ENCODE measurements at places on chromosomes 16 and 17. TPM values are rescaled to one million over a fixed set of nuclear protein-coding genes. Genes with fewer than 3 reads are reported as not detected.

DNA sequence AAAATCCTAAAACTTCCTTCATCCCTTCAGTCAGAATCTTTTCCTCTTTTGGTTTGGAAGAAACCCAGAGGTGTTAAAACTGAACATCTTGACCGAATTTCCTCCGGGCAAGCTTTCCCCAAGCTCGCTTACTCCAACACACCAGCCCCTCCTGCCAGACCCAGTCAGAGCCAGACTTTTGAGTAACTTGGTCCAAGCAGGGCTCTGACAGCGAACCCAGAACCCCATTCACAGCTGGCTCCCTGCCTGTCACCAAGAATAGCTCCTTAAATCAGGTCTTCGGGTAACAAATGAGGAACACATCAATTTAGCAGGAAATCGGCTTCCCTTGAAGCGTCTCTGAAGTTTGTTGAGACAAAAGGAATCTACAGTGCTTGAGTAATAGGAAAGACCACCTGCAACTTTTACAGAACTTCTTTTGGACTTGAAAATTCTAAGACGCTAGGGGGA is 27.3 kb downstream of the GAS7 start:
- DNase-seq, result peak; percentile 63

DNA sequence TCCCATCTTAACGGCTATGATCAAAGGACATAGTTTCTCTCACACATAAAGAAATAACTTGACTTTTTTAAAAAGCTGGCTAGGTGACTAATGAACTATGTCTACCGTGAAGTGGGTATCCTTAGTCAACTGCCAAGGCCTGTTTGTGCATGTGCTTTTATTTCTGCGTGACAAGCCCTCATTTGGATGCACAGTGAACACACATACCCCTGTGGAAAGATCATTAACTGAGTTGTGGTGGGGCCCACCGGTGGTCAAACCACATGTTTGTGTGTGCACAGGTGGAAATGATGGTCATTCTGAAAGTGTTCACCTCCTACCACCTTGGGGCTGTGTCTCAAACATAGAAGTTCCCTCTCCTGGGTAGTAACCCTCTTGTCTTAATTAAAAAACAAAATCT is 256.1 kb upstream of the SALL1 start:
- DNase-seq, result no peak

DNA sequence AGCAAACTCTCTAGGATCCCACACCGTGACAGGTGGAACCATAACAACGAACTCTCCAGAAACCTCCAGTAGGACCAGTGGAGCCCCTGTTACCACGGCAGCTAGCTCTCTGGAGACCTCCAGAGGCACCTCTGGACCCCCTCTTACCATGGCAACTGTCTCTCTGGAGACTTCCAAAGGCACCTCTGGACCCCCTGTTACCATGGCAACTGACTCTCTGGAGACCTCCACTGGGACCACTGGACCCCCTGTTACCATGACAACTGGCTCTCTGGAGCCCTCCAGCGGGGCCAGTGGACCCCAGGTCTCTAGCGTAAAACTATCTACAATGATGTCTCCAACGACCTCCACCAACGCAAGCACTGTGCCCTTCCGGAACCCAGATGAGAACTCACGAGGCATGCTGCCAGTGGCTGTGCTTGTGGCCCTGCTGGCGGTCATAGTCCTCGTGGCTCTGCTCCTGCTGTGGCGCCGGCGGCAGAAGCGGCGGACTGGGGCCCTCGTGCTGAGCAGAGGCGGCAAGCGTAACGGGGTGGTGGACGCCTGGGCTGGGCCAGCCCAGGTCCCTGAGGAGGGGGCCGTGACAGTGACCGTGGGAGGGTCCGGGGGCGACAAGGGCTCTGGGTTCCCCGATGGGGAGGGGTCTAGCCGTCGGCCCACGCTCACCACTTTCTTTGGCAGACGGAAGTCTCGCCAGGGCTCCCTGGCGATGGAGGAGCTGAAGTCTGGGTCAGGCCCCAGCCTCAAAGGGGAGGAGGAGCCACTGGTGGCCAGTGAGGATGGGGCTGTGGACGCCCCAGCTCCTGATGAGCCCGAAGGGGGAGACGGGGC is 1.3 kb downstream of the SPN start:
- no peak for DNase-seq

- DNase-seq, result no peak
Observed at GRCh38 chr16:337437-337836, 15.1 kb downstream of the AXIN1 start.

DNA sequence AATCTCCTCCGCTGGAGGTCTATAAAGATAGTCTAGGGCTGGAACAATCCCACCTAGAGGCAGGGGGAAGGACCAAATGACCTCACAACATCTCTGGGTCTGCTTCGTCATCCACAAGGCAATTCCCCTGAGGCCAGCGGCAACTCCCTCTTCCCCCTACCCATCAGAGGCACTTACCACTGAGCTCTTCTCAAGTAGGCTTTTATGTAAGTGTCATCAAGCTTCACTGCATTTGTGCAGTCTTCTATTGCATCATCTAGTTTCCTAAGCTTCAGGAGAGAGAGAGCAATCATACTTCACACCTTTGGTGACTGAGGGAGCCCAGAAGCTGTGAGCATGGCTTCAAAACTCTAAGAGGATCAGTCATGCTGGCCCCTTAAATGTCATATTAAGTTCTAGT is 21.0 kb downstream of the CNP start:
- peak; percentile 16 for DNase-seq

DNA sequence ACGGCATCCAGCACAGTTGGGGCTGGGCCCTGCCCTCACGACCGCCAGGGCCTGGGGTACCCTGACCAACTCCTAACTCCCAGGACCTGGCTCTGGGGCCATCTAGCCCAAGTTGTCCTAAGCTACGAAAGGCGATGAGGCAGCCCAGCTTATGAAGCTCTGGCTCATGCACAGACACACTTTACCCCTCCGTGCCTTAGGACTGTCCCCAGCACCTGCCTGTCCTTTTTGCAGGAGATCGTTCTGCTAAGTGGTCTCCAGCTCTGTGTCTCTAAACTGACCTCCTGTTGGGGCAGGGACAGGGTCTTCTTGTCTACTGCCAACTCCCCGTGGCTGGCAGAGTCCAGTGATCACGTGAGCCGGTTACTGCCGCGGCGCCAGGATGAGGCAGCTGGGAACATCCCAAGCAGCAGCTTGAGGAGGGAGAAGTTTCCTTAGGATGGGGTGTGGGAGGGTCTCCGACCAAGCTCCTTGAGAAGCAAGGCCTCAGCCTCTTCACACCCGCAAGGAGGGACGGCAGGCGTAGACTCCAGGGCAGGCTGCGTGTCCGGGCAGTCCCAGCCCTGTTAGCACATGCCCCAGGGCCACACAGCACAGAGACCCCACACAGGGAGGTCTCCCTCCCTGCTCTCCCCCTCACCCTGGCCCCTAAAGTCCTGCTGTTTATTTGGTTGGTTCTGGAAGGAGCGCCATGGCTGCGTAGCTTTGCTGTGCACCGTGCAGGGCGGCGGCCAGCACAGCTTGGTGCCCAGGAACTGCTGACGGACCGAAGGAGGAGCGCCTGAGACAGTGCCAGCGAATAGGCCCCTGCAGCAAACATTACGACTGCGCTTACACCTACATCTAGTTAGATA is 16.4 kb upstream of the METRNL start:
- no peak for DNase-seq

DNA sequence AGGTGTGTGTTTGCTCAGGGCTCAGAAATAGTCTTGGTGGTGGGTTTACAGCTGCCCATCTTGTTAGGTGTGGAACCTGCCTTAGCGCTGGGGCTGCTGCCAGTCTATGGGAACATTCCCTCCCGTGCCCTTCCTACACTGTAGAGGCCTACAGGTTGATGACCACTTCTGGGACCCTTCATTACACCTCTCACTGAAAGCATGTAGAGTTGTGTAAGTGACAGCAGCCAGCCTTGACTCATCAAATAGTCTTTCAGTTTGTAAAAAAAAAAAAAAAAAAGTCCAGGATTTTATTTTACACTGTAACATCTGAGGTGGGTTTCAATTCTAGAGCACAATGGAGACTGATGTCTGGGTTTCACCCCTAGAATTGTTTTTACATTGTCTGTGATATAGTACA is 193.9 kb downstream of the SPECC1 start:
- DNase-seq, result peak; percentile 39

DNA sequence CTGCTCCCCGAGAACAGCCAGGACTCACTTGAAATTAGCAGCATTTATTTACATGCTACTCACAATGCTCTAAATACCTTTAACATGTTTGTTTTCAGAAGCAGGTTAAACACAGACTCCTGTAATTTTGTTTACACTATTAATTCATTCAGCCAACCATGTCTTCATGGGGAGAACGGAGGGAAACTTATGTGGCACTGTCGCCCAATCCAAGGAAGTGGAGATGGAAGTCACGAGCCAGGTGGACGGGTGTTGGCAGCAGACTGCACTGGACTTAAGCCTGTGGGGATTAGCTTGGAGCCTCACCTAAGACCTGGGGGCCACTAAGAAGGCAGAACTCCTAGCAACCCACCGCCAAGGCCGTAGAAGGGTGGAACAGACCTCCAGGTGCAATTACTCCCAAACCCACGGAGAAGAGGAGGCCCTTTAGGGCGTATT is 8.8 kb upstream of the GFAP start:
- DNase-seq, result no peak

- DNase-seq, result no peak
Observed at GRCh38 chr17:27463235-27463677, 7.0 kb downstream of the KSR1 start.

GRCh38 chr16:4945560-4946502 is 8.9 kb upstream of the PPL start:
- DNase-seq, result peak; percentile 63

DNA sequence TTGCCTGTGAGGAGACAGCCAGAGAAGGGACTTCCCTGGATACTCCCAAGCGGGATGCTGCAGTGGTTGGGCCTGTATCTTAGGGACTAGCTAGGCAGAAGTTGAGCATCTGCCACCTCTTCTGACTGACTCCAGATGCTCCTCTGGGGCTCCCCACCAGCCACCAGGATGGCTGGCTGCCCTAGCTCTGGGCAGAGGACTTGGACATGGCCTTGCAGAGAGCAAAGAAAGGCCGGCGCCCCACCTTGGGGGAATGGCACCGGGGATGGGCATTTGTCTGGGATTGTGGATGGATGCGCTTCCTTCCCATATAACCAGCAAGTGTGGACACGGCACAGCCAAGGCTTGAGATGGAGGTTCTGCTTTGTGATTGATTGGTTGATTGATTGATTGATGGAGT is 69.0 kb downstream of the OR1D5 start:
- no peak for DNase-seq

- DNase-seq, result no peak
Observed at GRCh38 chr17:79057737-79058385, 16.8 kb upstream of the ENGASE start.

- no peak for DNase-seq
Observed at GRCh38 chr16:10428433-10429168, 42.7 kb downstream of the ATF7IP2 start.

DNA sequence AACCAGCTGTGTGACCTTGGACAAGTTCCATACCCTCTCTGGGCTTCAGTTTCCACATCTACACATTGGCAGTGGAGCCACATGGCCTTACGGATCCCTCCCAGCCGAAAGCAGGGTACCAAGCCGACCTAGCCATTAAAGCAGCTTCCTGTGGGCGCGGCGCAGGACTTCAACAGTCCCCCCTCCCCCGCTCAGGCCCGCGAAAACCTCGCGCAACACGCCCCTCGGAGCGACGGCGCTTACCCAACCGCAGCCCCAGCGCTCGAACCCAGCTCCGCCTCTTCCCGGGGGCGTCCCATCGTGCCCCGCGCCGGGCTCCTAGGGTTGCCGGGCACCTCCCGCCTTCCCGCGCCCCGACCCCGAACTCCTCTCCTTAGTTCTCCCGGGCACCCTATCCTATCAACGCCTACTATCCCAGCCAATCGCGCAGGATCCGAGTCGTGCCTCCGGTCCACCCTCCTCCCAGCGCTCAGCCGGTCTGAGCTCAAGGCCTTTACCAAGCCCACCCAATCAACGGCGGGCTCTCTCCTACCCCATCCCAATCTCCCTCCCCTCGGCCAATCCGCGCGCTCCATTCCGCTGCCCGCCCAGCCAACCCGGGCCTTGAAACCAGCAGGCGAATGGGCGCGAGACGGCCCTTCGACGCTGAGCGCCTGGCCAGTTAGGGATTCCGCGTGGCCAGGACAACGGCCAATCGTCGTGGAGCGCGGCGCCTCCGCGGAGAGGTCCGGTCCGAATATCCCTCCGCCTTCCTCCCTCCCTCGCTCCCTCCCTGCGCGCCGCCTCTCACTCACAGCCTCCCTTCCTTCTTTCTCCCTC is at the start of gene KPNB1:
Gene KPNB1 (plus strand): TSS at position 767 of the 819 bp plus-strand sequence. CDS start 326 bp downstream, outside the sequence.
- DNase-seq, result peak; percentile 100

- peak; percentile 88 for DNase-seq
Observed at GRCh38 chr17:81735264-81736102, 23.4 kb downstream of the SLC25A10 start.

- DNase-seq, result no peak
Observed at GRCh38 chr16:30569281-30569680, 2.2 kb downstream of the ZNF688 start.

- DNase-seq, result no peak
Observed at GRCh38 chr17:81825841-81826466, 7.1 kb downstream of the MCRIP1 start.

GRCh38 chr17:55246583-55246982 is 18.2 kb upstream of the HLF start:
- DNase-seq, result no peak

DNA sequence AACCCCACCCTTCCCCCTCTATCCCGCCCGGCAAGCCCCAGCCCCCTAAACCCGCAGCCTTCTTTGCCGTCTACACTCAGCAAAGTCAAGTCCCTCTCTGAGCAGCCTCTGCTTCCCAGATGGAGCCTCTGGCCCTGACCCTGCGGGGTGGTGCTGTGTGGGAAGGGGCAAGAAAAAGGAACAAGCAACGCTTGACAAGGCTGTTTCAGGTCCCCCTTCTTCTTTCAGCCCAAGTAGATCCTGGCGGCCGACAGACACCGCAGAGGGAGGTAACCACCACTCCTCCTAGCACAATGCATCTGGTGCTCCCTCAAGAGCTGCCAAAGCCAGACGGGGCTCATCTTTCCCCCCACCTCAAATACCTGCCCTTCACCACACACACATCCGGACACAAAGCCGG is 178.3 kb downstream of the ENGASE start:
- DNase-seq, result no peak

GRCh38 chr17:7838090-7839075 is 4.4 kb downstream of the KDM6B start:
- peak; percentile 60 for DNase-seq

GRCh38 chr17:62101090-62101489 is 36.0 kb upstream of the MED13 start:
- DNase-seq, result no peak

- no peak for DNase-seq
Observed at GRCh38 chr17:35159940-35160339, 12.3 kb downstream of the UNC45B start.

- DNase-seq, result no peak
Observed at GRCh38 chr17:40364906-40365305, 369 bp upstream of the GJD3 start.

- DNase-seq, result no peak
Observed at GRCh38 chr16:82524976-82525375, 101.8 kb upstream of the CDH13 start.

- peak; percentile 80 for DNase-seq
Observed at GRCh38 chr17:46056800-46057304, 57.8 kb downstream of the STH start.

The HSD17B1 gene
- 2.3 TPM for total RNA-seq

The IGSF6 gene
- total RNA-seq, result not detected

The PLA2G10 gene
- total RNA-seq, result not detected

The AXIN1 gene
- 25.5 TPM for total RNA-seq

The SEPTIN12 gene
- not detected for total RNA-seq

The IKZF3 gene
- total RNA-seq, result not detected

The KRT9 gene
- not detected for total RNA-seq

The SCGB1C2 gene
- total RNA-seq, result not detected

The CD79B gene
- not detected for total RNA-seq

The WDR45B gene
- 87.3 TPM for total RNA-seq

The ITGA2B gene
- total RNA-seq, result not detected

The PERCC1 gene
- total RNA-seq, result not detected

The NACA2 gene
- not detected for total RNA-seq

The TMC5 gene
- total RNA-seq, result not detected

Measured in GM23248 (cell line).